ENCODE measurements at places on chromosomes 2 and 18.

DNA sequence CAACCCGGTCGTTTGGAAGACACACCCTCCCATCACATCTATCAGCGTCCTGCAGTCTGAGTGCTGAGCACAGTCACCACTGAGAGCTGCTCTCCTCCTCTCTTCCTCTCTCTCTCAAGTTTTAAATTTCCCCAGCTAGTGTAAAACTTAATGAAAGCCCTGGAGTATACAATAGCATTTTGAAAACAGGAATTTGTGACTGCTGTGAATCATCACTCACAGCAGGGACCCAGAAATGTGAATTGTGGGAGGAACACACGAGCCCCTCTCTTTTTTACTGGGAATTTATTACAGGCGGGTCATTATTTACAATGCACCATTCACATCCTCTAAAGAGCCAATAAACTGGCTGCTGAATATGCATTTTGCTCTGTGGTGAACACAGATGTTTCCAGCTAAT lies 185.0 kb upstream of the SMIM21 start:
- DNase-seq, result no peak

GRCh38 chr2:152587187-152587947 lies 129.9 kb downstream of the PRPF40A start:
- DNase-seq, result no peak

- peak; percentile 40 for DNase-seq
Observed at GRCh38 chr18:69935319-69936190, 12.1 kb downstream of the CD226 start.

DNA sequence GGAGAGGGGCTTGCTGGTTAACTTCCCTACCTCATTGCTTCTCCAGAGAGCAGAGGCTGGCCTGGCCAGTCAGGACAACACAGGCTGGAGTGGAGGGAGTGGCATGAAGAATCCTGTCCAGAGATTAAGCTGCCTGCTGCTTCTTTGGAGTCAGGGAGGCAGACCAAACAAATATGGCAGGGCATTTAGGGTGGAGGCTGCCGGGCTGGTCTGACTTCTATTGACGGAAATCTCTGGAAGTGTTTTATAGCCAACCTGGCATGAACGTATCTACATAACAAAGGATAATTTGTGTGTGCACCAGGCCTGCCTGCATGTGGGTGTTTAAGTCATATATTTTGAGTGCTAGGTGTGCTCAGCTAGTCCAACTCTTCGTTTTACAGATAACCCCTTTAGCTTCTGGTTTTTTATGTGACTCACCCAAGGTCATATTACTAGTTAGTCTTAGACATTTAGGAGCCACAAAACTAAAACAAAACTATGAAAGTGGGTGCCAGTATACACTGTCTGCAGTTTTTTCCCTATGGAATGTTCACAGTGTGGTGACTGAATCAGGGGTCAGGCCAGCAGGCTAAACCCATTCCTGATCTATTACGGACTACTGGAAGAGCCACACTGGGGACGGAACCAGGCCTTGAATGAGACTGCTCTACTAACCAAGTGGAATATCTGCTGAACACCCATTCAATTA lies 5.5 kb downstream of the NPC1 start:
- DNase-seq, result no peak

GRCh38 chr2:137208431-137208891 lies 443.1 kb downstream of the THSD7B start:
- no peak for DNase-seq

DNA sequence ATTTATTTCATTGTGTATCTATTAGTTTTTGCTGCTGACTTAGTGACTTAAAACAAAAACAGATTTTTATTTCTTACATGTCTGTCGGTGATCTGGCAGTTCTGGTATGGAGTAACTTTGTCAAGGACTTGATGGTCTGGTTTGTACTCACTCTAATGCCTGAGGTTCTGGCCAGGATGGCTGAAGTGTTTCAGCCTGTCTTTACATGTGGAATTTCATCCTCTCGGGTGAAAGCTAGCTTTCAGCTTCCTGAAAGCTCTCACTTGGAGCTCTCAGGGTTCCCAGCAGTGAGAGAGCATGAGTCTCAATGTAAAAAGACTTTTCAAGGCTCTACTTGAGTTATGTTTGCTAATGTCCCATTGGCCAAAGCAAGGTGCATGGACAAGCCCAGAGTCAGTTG lies 216.4 kb downstream of the NR4A2 start:
- DNase-seq, result no peak
